SJCRH30 (cell line): ENCODE measurements at places on chromosomes 5 and 9.
A peak's percentile ranks its signal among the peaks of the same experiment; 100 is the strongest.

- no peak for DNase-seq
Measured at GRCh38 chr5:142619815-142620214, 66.1 kb downstream of the FGF1 start.

GRCh38 chr9:114769624-114770023, 36.2 kb downstream of the TNFSF15 start:
- DNase-seq, result no peak

DNA sequence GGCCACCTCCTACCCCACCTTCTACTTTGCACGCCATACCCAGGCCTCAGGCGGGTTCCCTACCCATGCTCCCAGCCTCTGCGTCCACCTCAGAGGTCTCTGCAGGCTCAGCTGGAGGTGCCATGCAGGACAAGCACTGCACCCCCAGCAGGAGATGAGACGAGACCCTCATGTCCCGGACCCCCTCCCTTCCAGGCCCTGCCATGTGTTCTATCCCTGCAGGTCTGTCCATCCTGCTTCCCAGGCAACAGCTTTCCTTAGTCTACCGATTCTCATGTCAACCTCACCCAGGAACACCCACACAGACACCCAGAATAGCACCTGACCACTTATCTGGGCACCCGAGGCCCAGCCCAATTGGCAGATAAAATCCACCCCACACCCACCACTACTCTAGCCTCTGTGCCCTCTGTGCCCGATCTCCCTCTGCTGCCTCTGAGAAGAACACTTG, 52.1 kb downstream of the SEMA4D start:
- no peak for DNase-seq

DNA sequence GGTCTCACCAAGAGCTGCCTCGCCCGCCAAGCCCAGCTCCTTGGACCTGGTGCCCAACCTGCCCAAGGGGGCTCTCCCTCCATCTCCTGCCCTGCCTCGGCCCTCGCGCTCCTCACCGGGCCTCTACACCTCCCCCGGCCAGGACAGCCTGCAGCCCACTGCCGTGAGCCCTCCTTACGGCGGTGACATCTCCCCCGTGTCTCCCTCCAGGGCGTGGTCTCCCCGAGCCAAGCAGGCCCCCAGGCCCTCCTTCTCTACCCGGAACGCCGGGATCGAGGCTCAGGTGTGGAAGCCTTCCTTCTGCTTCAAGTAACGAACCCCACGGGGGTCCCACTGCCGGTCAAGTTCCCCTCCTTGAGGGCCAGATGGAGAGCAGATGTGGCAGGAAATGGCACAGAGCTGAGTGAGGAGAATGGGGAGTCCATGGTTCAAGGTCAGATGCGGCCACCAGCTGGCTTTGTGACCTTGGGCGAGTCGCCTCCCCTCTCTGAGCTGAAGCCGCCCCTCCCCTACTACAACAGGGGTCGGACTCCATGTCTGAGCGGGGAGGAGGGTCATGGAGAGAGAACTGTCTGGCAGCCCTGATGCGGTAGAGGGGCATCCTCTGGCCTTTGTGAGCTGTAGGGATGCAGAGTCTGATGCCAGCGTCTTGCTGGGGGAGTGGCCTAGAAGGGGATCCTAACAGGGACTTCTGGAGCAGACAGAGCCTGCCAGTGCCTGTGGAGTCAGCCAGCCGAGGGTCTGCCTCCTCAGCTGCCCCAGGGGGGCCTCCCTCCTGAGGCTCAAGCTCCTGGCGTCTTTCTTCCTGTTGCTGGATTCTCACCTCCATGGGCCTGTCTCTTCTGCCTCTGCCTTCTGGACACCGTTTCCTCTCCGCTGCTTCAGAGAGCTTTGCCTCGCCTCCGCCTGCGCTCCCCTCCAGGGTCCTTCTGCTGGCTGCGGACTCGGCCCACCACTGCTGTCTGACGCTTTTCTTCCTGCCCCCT, 9.9 kb downstream of the SYNPO start:
- DNase-seq, result no peak

DNA sequence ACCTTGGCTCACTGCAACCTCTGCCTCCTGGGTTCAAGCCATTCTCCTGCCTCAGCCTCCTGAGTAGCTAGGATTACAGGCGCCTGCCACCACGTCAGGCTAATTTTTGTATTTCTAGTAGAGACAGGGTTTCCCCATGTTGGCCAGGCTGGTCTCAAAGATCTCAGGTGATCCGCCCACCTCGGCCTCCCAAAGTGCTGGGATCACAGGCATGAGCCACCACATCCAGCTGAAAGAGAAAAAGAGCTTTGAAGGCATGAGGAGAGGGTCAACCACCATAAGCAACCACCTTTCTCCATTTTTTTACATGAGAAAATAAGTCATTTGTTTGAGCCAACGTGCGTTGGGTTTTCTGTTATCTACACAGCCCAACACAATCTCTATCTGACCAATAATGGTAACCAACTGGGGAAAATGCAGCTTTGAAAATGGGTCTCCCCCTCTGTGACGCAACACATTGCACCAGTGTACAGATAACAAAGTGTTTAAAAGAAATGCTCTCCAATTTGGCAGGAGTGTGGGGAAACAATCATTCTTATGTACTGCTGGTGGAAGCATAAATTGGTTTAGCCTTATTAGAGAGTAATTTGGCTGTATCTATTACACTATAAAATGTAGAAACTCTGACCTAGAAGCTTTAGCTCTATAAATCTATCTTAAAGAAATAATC, 45.8 kb upstream of the ZBTB43 start:
- DNase-seq, result no peak

- DNase-seq, result no peak
Measured at GRCh38 chr5:116944183-116944582, 369.6 kb upstream of the SEMA6A start.

- DNase-seq, result peak; percentile 39
Measured at GRCh38 chr5:103424026-103424425, 138.6 kb downstream of the NUDT12 start.

GRCh38 chr5:96008987-96009647, 47.5 kb upstream of the ELL2 start:
- DNase-seq, result no peak

- DNase-seq, result no peak
Measured at GRCh38 chr5:5755888-5756287, 333.4 kb downstream of the ICE1 start.

- DNase-seq, result no peak
Measured at GRCh38 chr9:121662891-121663580, 11.6 kb downstream of the DAB2IP start.

DNA sequence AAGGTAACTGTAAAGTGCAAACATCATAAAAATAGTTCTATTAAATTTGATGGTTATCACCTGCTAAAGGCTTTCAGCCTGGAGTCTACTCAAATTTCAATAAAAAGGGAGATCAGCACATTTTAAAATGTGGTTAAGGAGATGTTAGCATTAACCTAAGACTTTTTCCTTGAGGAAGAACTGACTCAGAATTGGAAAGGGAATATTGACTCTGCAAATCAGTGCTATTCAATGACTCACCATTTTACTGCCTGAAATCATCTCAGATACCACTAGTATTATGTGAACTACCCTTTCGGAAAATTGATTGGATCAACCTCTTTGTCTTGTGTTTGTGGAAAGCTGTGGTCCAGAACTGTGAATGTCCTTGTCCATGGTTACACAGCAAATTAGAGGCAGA, 113.3 kb downstream of the ADRB2 start:
- DNase-seq, result no peak

DNA sequence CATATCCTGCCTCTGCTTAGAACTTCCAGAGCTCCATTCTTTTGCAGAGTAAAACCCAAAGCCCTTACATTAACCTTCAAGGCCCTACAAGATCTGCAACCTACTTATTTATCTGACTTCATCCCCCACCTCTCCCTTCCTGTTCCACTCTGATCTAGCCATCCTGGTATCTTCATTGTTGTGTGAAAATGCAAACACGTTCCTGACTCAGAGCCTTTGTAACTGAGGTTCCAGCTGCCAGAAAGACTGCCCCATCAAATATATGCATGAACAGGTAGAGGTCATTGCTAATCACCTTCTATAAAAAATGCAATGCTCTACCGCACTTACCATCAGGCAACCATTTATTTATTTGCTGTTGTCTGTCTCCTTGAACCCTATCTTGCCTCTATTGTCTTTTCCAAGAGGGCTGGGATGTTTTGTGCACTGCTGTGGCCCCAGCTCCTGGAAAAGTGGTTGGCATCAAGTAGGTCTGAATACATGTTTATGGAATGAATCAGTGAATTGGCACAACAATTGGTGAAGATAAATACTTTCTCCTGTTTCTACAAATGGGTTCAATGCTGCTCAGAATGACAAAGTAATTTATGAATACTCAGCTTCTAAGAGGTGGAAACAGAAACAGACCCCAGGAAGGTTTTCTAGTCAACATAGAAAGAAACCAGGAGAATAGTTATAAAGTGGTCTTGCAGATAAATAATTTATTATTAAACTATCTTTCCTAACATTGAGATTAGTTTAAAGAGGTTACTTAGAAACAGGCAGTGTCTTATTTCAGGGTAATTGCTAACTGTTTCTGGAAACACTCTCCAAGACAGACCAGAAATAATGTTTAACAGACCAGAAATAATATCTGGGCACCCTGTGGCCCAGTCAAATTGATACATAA, 230.6 kb upstream of the CD180 start:
- DNase-seq, result no peak

GRCh38 chr9:135080286-135081263, 6.9 kb upstream of the OLFM1 start:
- peak; percentile 30 for DNase-seq

DNA sequence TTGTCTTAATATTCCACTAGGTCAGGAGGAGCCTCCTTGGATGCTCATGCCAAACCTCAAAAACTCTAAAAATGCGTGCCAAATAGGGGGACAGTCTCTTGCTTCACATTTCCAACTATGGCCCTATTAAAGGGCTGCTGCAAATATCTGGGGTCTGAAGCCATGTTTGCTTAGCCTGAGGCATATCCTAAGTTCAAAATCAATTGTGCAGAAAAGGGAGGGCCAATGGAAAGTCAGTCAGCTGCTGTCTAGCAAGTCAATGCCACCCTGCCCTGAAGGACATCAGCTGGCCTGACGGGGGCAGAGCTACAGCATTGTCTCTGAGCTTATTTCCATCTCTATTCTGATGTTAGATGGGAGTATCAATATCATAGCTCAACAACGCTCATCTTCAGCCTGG, 93.6 kb downstream of the SH3TC2 start:
- peak; percentile 52 for DNase-seq

DNA sequence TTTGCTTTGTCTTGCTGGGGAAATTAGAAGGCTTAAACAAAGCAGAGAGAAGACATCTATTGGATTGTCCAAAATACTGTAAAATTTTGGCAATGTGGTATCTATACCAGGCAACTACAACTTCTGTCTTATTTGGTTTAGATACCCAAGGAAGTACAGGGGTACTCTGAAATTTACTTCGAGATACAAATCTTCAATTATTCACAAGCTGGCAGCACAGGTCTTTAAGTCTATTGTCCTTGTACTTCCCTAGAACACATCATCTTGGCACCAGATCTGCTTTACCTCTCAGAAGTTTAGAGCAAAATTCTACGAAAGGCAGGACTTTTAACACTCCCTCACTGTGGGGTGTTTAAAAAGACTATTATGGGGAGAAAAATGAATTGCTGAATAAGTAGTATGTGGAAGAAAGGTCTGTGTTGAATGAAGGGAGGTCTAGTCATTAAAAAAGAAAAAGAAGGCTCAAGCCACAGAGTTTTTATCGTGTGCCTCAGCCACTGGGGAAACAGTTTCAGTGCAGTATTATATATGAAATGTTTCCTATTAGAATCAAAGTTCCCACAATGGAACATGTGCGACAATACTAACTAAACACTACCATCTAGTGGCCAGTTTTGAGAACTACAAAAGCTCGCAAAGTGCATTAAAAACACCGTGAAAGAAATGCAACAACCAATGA, 93.7 kb downstream of the PDE4D start:
- peak; percentile 81 for DNase-seq

DNA sequence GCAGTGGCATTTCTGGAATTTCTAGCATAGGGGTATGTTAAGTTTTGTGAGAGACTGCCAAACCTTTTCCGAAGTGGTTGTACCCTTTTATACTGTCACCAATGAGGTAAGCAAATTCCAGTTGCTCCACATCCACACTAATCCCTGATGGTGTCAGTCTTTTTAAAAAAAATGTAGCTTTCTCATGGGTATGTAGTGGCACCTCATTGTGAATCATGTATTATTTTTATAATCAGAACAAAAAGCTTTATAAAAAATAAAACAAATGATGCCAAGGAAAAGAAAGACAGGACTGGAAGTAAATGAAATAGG, 93.4 kb upstream of the CLINT1 start:
- no peak for DNase-seq

GRCh38 chr5:170421826-170422225, 32.7 kb upstream of the KCNMB1 start:
- DNase-seq, result no peak

GRCh38 chr9:68637020-68637419, 68.0 kb upstream of the PIP5K1B start:
- no peak for DNase-seq

GRCh38 chr9:77587042-77587441, 61.1 kb downstream of the GNA14 start:
- DNase-seq, result no peak

DNA sequence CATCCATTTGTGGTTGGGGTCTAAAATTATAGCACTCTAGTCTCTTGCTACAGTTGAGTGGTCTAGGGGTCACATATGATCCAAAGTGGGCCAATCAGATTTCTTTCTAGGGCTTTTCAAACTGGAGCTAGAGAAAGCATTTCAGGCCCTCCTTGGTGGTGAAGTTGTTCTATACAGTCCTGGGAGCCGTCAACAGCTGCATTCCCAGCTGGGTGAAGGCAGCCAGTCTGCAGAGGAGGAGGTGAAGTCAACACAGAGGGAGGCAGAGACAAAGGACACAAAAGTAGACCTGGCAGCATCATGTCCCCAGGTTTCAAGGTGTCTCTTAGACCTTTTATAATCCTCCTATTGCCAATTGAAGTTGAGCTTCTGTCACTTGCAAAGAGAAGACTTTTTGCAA, 518.2 kb downstream of the BNC2 start:
- DNase-seq, result no peak

- no peak for DNase-seq
Measured at GRCh38 chr9:134233022-134233421, 68.7 kb upstream of the RNU6ATAC start.

GRCh38 chr5:50709471-50709870, 43.0 kb downstream of the PARP8 start:
- no peak for DNase-seq

DNA sequence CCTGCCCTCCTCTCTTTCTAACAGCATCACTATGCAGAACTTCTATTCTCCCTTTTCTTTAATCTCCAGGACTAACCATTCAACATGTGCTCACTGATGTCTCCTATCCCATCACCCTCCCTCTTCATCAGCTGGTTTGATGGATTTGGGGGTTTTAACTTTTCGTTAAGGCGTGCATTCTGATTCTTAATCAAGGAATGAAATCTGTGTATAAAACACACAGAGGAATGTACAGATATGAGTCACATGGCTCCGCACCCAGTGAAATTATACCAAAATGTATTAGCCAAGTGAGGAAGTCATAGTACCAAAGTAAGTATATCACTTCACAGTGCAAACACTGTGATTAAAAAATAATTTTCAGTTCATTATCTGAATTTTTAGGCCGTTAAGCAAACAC, 35.2 kb downstream of the MARCHF11 start:
- DNase-seq, result no peak

GRCh38 chr9:80866576-80867227, 822.6 kb downstream of the TLE1 start:
- DNase-seq, result no peak

- no peak for DNase-seq
Measured at GRCh38 chr9:107644733-107645463, 155.3 kb upstream of the KLF4 start.

- DNase-seq, result no peak
Measured at GRCh38 chr5:80978772-80979317, 18.7 kb downstream of the RASGRF2 start.
